SW480 (cell line): ENCODE measurements at places on chromosomes 6 and 20.

- DNase-seq = no peak
These were observed 47.0 kb downstream of the WDR27 start for GRCh38 chr6:169654598-169655391.

DNA sequence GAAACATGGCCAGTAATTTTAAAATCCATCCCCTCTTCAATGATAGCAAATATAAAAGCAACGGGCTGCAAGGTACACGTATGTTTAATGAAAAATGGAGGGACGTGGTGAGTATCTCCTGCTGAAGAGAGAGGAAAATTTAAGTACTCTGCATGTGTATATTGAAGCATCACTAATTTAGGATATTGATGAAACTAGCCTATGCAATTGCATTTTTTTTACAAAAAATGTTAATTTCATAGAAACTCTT lies 362 bp upstream of the TMX4 start:
- DNase-seq = no peak

DNA sequence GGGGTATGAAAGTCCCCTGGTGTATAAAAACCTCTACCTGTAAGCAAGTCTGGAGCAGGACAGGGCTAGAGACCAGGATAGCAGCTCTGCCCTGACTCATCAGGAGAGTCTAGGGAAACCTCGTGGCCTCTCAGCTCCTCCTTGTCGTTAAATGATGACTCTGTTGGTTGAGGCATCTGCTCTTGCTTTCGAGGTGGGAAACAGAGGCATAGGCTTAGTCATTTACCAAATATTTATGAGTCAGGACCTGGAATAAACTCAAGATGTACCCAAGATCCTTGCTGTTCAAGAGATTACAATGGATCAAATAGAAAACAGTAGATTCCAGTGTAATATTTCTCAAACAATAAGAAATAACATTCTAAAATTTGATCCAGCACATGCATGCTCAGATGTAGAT lies 5.5 kb downstream of the MANBAL start:
- peak; percentile 72 for DNase-seq

DNA sequence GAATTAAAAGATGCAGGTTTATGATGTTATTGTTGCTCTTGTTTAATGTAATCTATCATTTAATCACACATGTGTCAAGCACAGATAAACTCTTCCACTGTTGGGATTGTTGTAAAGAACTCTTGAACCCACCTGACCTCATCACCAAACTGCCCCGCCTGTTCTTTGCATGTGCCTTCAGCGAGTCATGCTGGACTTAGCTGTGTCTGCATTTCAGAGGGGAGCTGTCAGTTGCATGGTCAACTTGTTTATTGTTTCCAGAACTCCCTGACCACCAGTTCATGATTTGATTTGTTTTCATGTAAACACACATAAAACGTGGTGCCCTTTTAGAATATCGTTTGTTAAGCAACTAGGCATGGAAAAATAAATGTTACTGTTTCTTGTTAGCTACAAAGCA lies 93.6 kb downstream of the KHDC1L start:
- no peak for DNase-seq

DNA sequence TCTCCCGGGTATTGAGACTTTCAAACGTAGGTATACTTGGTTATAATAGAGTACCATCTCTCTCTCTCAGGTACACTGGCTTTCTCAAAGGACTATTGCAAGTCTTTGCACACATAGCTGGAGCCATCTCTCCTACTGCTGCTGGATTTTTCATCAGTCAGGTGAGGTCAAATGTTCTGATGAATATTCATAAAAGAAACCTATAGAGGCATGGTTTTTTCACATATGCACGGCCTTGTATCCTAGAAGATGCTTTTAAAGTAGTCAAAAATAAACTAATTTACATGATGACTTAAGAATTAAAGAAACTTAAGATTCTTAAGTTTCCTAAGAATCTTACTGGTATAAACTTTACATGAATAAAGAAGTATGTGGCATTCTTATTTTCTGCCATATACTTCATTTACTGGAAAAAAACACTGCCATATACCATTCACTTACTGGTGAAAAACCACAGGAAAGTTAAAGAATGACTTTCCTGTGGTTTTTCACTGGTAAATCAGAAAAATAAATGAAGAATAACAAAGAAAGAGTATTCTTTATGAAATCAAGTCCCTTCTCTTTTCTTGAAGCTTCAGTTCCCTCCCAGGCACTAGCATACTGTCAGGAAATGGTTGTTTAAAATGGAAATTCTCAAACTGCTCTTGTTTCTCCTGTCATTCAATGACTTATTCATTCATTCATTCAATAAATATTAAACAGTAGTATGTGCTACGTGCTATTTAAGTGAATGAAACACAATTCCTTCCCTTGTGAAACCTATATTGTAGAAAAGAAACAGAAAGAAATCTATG lies 23.5 kb downstream of the SLC17A4 start:
- no peak for DNase-seq

- no peak for DNase-seq
These were observed 74.3 kb downstream of the ADGB start for GRCh38 chr6:146673069-146673468.

DNA sequence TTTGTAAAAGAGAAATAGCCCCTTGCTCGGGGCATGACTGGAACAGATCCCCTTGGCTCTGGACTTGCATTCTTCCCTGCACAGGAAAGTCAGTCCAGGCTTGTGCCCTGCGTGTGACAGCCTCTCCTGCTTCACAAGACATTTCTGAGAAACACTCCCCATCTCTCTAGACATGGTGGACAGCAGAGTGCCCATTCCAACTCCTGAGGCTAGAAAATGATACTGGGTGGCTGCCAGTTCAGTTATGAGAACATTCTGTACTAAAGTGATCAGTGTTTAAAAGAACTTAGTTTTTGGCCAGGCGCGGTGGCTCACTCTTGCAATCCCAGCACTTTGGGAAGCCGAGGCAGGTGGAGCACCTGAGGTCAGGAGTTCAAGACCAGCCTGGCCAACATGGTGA lies 41.3 kb downstream of the TGM3 start:
- DNase-seq = no peak

- peak; percentile 86 for DNase-seq
These were observed at the start of gene PPIL1 for GRCh38 chr6:36874443-36875249. Gene PPIL1, minus strand, starts transcription at chr6:36874803. Its CDS starts 31 bp downstream, at chr6:36874772.

DNA sequence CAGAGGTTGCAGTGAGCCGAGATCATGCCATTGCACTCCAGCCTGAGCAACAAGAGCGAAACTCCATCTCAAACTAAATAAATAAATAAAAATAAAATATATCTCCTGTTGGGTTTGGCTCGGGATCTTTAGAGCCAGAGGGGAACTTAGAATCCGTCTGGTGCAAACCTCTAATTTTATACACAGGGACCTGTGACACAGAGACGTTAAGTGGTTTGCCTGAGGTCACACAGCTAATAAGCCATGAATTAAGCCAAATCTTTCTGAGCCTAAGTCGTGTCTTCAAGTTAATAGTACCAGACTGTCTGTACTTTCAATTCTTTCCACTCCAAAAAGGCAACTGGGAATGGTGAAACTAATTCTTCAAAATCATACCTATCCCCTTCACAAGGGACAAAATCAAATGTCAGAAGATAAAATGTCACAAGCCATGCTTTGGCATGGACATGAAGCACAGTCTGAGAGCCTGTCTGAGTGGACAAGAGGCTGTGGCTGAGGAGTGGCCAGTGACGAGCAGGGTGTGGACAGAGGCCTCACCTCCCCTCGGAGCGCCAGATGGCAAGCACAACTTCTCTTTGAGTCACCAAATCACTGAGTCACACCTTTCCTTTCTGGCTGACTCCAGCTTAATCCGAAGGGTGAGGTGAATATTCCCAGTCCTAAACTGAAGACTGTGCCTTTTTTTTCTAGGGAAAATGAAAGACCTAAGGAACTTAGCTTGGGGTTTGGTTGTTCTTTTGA lies 177.4 kb downstream of the TFAP2A start:
- DNase-seq = peak; percentile 32

DNA sequence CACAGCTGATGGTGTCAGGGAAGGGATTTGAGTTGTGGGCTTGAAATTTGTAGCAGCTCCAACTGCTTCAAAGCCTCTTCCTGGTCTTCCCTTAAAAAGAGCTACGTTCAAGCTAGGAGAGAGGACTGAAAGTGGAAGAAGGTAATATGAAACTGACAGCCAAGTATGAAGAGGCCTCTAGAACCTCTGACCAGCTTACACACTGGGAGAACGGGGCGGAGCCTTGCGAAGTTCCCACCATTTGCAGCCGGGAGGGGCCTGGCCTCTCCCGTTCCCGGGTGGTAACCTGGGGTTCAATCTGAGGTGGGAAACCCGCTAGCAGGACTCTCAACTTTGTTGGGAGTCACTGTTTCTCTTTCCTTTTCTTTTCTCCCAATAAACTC lies 97.8 kb upstream of the PDE10A start:
- DNase-seq = no peak

DNA sequence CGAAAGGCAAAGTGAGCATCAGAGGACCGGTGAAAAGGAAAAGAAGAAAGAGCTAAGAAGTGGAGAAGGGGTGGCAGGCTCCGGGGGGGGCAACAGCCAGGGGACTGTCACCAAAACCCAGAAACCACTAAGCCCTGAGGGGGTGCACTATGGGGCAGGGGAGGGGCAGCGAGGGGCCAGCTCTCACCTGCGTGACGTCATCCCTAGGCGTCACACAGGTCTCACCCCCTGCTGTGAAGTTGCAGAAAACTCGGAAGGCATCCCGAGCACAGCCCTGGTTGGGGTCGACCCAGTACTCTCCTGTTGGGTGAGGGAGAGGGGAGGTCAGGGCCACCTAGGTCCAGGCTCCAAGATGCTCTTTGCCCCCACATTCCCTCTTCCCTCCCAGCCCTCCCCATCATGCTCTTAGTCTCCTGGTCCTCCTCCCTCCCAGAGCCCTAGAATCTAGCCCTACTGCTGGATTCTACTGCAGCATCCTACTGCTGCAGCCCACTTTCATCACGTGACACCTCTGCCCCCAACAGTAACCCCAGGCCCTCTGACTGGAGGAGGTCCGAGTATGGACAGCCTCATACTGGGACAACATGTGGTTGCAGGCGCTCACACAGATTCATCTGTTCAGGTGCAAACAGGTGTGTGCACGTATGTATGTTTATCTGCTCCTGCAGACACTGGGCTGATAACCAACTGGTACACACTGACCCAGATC lies 27.4 kb downstream of the COL11A2 start:
- DNase-seq = no peak

GRCh38 chr6:129667621-129668020 lies 42.4 kb downstream of the ARHGAP18 start:
- DNase-seq = no peak

- no peak for DNase-seq
These were observed 485 bp downstream of the ADISSP start for GRCh38 chr20:3767110-3767426.

DNA sequence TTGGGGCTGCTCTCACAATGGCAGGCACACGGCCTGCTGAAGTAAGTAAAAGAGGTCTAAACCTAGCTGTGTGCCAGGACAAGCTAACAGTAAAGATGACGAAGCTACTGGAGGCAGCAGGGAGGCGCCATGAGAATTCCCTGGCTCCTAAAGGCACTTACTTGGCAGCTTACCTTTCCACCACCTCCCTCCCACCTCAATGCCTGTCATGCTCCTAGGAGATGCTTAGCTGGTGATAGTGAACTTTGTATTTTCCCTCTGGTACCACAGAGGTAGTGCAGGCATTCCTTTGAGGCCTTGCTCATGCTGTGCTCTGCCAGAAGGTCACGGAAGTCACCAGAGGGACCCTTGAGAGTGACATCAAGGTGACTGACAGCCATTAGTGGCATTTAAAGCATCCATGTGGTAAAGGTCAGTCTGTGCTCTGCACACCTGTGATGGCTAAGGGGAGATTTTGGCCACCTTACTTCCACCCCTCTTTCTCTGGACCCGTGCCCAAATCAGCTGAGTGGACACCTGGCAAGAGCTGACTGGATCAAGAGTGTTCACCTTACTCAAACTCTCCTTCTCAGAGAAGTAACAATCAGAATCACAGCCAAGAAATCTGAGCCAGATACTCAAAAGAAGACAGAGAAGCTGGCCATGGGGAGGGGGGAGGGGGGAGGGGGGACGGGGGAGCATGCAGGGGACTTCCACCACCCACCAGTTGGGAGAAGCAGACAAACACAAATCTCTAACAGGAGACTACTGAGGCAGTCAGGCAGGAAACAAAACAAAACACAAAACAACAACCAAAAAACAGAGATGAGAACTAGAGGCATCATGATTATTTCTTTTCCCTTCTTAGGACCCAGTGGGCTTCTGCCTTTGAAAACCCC lies 2.9 kb downstream of the FKBP1A start:
- no peak for DNase-seq

DNA sequence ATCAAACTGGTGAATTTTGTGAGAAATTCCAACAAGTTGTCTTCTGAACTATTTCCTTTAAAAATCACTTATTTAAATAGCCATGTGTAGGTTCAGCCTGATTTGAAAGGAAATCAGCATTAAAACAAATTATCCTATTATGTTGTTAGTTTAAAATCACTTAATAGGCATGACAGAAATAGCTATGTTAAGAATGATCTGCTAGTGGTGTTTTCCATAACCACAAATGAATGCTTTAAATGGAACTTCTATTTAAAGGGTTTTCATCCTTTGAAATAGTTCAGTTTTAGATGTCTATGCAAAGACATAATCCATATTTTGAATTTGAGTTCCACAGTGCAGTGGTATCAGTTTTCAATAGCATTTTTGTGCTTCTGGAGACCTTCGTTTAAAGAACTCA lies 120.1 kb downstream of the PLEKHG1 start:
- no peak for DNase-seq

- DNase-seq = no peak
These were observed 15.6 kb downstream of the LRRN4 start for GRCh38 chr20:6038256-6038655.

DNA sequence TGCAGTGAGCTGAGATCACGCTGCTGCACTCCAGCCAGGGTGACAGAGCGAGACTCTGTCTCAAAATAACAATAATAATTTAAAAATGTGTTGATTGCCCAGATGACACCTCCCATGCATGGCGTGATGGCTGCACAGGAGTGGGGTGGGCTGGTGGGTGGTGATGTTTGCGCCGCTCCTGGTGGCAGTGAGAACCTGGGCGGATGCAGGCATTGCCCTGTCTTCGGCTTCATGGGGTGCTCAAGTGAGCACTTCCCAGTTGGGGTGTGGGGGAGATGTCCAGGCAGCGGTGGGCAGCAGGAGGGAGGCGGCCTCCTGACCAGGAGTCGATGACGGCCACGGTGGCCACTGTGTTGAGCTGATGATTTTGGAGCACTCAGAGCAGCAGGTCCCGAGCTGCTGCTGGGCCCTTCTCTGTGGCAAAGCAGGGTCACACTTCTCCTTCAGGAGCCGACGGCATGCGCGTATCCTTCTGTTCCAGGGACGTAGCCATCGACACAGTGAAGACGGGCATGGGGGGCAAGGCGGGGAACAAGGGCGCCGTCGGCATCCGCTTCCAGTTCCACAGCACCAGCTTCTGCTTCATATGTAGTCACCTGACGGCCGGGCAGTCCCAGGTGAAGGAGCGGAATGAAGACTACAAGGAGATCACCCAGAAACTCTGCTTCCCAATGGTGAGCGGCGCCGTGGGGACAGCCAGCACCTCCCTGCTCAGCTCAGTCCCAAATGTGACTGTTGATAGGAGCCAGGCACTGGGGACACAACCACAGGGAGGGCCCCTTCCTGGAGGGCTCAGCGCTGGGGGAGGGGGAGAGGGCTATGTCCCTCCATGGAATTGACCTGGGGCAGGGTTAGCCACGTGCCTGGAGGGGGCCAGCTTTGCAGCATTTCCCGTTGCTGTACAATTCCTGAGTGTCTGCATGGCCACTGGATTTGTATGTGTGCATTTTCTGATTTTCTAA lies 89.7 kb downstream of the SYNJ2 start:
- no peak for DNase-seq
